ENCODE measurements at places on chromosomes 7 and 10.
A peak's percentile ranks its signal among the peaks of the same experiment; 100 is the strongest.

DNA sequence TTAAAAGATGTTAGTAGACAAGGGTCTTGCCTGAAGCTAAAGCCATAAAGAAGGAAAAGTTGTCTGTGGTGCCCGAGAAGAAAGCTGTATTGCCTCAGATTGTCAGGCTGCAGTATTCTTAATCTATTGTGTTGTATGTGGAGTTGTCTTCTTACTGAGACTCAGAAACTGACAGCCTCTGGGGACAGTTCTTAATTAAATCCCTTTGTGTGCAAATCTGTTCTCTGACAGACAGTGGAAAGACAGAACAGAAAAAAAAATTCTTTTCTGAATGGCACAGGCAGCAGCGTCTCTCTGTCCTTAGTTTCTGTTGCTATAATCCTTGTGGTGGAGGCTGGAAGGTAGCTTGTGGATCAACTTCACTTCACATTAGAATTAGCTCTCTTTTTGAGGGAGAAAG, 16.8 kb downstream of the VWC2 start:
- no peak for DNase-seq

DNA sequence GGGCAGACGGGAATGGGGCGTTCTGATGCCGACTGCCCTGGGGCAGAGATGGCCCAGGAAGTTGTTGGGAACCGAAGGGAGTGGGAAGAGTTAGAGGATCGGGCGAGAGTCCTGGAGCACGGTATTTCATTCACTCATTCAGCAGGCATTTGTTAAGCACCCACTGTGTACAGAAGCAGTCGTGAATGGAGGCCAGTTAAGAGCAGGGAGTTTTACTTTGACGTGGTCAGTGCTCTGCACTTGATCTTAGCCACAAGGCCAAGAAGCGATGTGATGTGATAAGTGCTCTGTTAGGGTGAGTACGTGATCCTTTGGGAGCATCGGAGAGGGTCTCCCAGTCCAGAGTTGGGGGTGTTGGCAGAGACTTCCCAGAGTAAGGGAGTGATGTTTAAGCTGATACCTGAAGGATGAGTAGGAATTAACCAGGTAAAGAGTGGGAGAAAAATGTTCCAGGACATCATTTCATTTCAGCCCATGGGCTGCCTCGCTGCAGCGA, 890 bp downstream of the ZFYVE27 start:
- DNase-seq: no peak

GRCh38 chr10:75565286-75566251, 134.1 kb downstream of the LRMDA start:
- no peak for DNase-seq

DNA sequence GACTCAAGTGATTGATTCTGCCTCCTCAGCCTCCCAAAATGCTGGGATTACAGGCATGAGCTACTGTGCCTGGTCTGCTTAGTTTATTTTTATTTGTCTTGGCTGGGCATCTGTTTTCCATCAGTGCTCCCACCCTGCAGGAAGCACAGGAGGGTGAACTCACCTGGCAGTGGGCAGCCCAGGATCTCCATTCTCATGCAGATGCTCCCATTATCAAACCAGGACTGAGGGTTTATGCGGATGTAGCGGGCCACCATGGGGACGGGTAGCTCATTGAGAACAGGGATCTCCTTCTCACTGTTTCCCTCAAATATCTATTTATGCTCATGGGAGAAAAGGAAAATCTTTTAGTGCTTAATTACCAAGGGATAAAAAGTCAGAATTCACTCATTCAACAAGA, 93.8 kb downstream of the CPXM2 start:
- DNase-seq: no peak

DNA sequence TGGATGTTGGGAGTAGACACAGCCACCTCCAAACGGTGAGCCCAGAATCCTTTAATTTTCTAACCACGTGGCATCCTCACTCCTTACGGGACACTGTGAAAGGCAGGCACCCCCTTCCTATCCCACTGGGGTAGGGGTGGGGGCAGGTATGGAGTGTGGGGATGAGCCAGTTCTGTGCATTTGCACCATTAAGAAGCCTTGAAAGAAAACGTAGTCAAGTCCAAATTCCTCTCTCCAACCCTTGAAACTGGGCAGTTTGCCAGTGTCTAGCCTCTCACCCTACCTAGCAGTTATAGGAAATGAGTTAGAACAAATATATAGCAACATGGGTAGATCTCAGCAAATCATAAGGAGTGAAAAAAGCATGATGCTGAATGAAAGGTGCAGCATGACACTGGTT, 92.4 kb upstream of the LEP start:
- DNase-seq: no peak

DNA sequence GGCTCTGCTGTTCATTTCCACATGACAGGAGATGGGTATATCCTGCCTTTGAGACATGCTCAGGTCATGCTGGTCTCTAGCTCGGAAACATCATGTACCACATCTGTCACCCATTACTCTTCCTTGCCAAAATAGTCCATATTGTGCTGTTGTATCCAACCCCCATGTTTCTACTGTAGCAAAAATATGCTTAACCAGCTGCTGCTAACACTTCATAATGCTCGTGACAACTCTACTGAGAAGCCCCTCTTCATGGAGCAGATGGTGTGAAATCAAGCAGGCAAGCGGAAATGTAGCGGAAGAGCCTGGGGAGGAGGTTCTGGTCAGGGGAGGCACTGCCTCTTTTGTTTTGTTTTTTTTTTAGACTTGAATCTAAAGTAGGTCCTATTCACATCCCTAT, 82.9 kb downstream of the NPY start:
- DNase-seq: no peak

DNA sequence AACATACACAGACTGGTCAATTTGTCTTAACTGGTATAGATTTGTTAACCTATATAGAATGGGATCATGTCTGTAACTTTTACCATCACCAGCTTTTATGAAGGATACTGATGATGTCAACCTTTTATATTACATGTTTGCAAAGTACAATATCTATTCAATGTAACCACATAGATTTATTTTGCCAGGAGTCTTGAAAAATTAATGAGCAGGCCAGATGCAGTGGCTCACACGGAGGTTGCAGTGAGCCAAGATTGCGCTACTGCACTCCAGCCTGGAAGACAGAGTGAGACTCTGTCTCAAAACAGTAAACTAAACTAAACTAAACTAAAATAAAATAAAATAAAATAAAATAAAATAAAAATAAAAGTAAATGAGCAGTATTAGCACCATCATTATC, 30.0 kb upstream of the PARD3 start:
- DNase-seq: no peak

DNA sequence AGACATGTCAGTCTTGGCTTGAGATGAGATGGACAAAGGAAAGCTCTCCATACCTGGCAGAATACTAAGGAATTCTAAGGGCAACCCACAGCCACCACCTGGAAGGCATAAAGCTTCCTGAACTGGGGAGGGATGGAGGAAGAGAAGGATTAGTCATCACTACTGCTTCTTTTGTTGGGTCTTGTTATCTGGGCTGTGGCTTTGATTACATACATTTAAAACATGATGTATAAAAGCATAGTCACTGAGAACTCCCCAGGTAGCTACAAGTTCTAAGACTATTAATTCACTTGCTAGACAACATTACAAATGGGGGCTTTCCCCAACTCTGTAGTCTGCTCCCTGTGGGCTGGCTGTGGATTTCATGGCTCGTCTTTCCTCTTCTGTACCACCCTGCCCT, 58.2 kb downstream of the RBM33 start:
- no peak for DNase-seq

GRCh38 chr10:131852176-131852822, 48.5 kb upstream of the PPP2R2D start:
- no peak for DNase-seq

DNA sequence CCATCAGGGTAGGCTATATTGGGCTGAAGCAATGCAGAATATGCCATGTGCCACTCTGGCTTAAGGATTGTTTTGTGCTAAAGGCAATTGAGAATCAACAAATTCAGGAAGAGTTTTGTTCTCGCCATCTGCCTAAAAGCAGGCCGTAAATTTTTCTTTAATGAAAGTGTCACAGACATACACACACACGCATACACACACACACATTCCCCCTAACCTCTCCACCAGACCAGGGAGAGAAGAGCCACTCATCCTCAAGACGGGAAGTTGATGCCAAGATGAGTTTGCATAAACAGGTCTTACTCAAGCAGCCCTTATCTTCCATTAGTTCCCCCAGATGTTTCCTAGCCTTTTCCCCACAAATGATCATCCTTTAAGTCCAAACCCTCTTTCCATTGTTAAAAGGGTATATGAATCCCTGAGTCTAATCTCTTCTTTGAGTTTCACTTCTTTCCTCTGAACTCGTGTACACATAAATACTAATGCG, 59.6 kb upstream of the TRIM24 start:
- DNase-seq: no peak

DNA sequence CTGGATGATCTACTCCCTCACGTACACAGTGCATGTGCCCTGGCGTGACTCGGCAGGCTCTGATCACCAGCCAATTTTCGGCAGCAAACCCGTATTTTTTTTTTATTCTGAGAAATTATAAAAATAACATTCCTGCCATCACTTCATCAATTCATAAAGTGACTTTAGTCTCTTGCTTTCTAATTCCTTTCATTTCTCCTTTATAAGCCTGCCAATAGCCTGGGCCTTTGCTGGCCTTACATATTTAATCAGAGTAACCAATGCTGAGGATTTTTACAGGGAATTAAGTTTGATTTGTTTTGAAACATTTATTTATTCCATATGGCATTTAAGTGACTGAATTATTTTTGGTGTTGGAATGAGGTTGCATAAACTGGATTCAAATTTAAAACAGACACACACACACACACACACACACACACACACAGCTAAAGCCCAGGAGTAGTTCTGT, 140.8 kb downstream of the ETV1 start:
- DNase-seq: no peak

- no peak for DNase-seq
Observed at GRCh38 chr7:139108266-139109187, 993 bp downstream of the ZC3HAV1 start.

DNA sequence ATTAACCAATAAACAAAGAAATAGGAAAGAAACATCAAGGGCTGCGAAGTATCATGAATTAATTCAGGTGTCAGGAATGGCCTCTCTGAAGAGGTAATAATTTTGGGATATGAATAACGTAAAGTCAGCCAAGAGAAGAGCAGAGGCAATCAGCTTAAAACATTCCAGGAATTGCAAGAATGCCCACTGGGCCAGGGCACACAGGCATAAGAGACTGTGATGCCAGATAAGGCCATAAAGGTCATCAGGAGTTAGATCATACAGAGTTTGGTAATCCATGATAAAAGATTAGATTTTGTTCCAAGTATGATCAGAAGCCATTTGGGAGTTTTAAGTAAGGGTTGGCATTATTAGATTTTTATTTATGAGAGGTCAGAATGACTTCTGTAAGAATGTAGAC, 53.2 kb upstream of the ABCB4 start:
- DNase-seq: no peak

GRCh38 chr7:100022621-100023020, 7.2 kb downstream of the ZKSCAN1 start:
- no peak for DNase-seq

- no peak for DNase-seq
Observed at GRCh38 chr7:139104091-139104450, 5.4 kb downstream of the ZC3HAV1 start.

- peak; percentile 28 for DNase-seq
Observed at GRCh38 chr7:129829737-129830631, 122.8 kb downstream of the UBE2H start.

DNA sequence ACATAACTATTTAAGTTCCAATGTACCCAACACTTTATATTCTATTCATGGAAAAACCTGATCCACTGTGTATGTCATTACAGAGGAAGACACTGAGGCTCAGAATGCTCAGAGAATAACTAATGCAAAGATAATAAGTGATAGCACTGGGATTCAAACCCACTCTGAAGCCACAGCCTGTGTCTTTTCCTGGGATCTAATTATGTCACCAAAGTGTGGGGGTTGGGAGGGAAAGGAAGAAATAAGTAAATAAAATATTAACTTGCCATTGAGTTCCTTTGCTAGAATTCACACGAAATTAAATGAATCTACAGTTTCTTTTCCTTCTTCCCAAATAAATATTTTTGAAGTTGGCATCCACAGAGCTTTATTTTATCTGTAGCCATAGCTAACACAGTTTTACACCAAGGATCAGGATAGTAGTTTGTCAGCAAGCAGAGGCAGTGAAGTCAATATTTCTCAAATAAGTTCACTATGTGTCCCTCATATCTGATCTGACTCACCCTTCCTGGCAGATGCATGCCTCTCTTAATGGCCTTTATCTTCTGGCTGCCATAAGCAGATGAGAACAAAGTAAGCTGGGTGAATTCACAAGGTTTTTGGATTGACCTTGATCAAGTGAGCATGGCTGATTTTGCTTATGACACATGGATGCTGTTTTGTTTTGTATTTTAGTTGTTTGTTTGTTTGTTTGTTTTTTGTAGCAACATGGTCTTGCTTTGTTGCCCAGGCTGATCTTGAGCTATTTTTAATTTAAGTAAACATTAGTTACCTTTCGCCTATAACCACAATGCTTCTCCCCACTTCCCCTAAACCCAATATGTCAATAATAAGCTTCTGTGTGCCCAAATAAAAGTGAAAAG, 6.3 kb downstream of the RAPGEF5 start:
- no peak for DNase-seq

DNA sequence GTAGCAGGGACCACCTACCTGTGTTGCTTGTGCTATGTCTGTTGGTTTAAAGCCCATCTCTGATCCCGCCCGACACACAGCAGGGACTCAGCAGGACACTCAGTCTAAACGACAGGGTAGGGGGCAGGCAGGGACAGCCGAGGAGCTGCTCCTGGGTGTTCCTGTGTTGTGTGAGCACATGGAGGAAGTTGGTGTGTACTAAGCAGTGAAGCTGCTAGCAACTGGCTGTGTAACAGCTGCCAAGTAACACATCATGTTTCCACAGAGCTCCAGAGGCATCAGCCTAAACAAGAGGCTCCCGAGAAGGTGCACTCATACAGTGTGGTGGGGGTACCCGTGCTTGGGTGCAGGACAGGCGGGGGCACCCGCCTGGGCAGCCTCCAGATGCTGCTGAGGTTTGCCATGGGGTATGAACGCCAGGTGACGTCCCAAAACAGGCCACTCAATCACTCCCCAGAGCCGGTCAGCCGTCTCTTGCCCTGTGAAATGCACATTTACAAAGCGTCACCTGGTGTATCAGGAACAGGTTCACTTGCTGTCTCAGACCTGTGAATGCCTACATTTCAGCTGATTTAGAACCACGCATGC, 59.6 kb downstream of the PTPRN2 start:
- DNase-seq: no peak

- DNase-seq: no peak
Observed at GRCh38 chr7:96624954-96625353, 84.7 kb downstream of the SEM1 start.

DNA sequence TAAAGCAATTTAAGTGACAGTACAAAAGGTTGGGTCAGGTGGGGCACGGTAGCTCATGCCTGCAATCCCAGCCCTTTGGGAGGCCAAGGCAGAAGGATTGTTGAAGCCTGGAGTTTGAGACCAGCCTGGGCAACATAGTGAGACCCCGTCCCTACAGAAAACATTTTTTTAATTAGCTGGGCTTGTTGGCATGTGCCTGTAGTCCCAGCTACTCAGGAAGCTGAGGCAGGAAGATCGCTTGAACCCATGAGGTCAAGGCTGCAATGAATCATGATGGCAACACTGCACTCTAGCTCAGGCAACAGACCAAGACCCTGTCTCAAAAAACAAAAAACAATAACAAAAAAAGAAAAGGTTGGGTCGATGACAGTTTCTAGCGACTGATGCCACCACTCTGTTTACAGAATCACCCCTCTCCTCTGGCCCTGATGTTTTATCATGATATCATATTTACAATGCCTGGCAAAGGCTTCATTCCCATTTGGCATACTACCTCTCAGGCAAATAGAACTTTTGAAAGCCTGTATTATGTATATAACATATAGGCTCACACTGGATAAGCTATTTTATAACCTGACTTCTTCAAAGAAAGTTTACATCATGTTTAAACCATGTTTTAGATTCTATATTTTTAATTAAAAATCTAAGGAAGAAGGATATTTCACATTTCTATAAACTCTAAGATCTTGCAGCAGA, 558 bp upstream of the ABCC2 start:
- DNase-seq: no peak

Measured in CD4-positive, CD25-positive, alpha-beta regulatory T cell (primary cell).